ENCODE measurements at places on chromosomes 16 and 17.

GRCh38 chr16:10587622-10588021 lies 7.2 kb upstream of the EMP2 start:
- no peak for DNase-seq

- no peak for DNase-seq
These were observed 15.5 kb downstream of the SNF8 start for GRCh38 chr17:48928876-48929811.

DNA sequence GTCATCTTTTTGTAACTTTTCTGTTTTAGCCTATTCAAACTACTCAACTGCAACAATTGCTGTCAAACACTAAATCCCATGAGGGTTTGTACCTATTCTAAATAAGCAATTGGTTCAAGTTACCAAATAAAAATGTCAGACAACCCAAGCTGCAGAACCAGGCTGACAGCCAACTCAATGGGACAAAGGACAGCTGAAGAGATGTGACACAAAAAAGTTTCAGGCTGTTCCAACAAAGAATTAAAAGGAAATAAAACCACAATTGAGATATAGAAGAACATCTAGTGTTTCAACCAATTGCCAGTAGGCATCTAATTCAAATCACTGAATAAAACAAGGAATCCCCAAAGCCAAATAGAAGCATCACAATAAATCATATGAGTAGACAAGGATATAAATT lies 49.3 kb downstream of the GRB7 start:
- no peak for DNase-seq

DNA sequence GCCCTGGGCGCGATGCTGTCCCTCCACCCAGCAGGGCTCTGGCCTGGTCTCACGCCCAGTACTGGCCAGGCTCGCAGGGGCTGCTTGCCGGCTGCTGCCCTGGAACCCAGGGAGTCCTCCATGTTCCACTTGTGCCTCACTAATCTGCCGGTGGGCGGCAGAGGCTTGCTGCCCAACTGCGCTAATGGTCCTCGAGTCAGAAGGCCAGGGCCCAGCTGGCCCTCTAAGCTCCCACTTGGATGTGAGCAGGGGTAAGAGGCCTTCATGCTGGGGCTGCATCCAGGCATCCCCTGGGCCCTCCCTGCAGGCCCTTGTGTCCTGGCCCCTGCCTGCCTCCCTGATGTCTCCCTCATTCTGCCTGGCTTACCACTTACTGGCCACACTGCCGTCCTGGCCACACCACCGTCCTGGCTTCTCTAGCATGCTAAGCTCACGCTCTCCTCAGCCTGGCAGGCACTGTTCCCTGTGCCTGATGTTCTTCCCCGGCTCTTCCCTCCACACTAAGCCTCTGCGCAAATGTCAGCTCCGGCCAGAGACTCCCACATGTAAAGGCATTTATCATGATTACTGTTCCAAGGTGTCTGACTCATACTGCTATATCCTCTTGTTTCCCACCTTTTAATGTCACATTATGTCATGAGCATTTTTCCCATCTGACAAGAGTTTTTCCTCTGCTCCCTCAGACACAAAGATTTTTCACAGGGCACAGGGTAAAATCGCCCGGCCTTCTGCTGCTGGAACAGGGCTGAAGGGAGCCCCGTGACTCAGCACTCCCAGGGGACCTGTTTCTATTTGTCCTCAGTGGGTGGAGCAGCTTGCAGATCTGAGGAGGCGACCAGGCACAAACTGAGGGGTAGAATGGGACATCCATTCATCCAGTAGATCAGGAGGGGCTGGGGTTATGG lies 15.9 kb downstream of the B9D1 start:
- no peak for DNase-seq

- DNase-seq: no peak
These were observed 60.2 kb upstream of the ARHGAP44 start for GRCh38 chr17:12729086-12729485.

- no peak for DNase-seq
These were observed 509.5 kb downstream of the TMEM114 start for GRCh38 chr16:8080817-8081216.

- DNase-seq: no peak
These were observed 62.2 kb downstream of the UTP18 start for GRCh38 chr17:51322390-51323029.

GRCh38 chr17:55410722-55411462 lies 10.7 kb downstream of the MMD start:
- no peak for DNase-seq

DNA sequence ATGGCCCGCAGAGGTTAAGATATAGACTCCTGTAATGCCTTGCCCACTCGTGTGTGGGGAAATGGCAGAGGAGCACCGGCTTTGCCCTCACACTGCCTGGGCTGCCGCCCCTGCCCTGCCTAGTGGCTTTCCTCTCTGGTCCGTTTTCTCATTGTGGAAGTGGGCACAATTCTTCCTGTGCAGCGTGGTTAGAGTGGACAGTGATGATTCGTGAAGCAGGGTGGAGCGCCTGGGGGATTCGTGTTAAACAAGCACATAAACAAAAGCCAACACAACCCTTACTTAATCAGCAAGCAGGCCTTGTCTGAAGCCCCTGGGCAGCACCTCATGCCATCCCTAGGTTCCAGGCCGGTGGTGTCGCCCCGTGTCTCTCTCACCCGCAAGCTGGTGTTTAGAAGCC lies 269.7 kb downstream of the SEC14L1 start:
- DNase-seq: no peak

- no peak for DNase-seq
These were observed 160.8 kb downstream of the SHISA9 start for GRCh38 chr16:13062219-13062618.

All from CD8-positive, alpha-beta T cell (primary cell).